ENCODE measurements at places on chromosomes 1 and 21. TPM values are rescaled to one million over a fixed set of nuclear protein-coding genes. Genes with fewer than 3 reads are reported as not detected.

RCC2 gene
- 18.4 TPM for total RNA-seq

CFH gene
- total RNA-seq = 467 TPM

PGLYRP3 gene
- not detected for total RNA-seq

NBPF20 gene
- 2.4 TPM for total RNA-seq

CDC42BPA gene
- 62.4 TPM for total RNA-seq

NBPF19 gene
- 36.0 TPM for total RNA-seq

HIVEP3 gene
- total RNA-seq = 12.8 TPM

HPCAL4 gene
- 0.35 TPM for total RNA-seq

BTBD19 gene
- total RNA-seq = 53.6 TPM

FCRL6 gene
- total RNA-seq = not detected

SPATA21 gene
- not detected for total RNA-seq

LORICRIN gene
- not detected for total RNA-seq

DNA sequence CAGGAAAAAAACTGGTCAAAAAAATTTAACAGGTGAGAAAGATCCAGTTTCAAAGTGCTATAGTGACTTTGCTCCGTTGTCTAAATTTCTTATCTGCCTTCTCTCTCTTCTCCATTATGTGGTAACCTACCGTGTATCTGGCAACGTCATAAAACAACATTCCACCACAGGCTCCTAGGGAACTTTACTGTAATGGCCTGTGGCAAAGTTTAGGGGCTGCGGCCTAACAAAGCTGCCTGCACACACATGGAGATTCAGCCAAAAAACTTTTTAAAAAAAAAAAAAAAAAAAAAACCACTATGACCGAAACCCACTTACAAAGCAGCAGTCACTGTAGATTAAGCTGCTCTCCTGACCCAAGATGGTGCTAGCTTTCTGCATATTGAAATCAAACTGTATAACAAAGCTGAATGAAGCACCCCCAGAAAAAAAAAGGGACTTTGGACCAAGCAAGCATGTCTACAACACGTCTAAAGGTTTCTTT lies 202.6 kb downstream of the SLC45A1 start:
- no peak for DNase-seq

DNA sequence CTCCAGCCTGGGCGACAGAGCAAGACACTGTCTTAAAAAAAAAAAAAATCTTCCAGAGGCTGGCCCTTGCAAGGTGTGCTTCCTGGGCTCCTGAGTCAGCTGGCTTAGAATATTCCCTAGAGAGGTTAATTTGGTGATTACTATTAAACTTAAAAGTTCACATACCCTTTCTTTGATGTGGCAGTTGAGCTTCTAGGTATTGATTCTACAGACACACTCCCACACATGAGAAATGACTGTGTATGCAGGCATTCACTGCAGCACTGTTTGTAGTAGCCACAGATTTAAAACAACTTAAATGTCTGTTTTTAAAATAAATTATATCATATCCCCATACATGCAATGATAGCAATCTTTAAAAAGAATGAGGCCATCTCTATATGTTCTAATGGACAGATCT lies 93.4 kb downstream of the GDAP2 start:
- DNase-seq = no peak

DNA sequence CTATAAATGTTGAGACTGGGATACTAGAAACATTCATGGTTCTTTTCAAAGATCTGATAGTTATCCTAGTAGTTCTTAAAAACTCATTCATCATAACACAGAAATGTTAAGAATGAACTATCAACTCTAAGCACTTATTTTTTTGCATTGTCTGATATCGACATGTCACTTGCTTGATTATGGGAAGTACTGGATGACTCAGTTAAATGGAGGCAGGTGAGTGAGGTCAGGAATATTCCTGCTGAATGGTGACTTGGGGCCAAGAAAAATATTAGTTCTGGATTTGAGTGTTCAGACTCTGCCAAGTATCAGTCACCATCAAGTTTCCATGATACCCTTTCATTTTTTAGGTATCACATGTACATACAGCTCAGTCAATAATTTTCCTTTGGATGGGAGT lies 63.6 kb downstream of the NEK7 start:
- no peak for DNase-seq

DNA sequence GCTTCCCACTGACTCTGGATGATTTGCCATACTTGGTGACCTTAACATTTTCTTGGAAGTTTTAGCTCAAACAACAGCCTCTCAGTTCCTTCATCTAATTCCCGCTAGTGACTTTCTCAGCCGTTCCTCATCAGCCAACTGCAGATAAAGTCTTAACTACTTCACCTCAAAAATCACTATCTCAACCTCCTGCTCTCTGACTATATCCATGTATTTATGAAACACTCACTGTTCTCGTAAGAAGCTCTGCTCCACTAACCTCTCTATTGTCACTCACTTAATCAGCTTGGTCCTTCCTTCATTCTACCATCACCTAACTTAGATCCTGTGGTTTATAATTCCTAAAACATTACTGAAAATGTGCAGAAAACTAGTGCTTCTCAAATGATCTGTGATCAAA lies 1551.6 kb downstream of the MRPL39 start:
- no peak for DNase-seq

DNA sequence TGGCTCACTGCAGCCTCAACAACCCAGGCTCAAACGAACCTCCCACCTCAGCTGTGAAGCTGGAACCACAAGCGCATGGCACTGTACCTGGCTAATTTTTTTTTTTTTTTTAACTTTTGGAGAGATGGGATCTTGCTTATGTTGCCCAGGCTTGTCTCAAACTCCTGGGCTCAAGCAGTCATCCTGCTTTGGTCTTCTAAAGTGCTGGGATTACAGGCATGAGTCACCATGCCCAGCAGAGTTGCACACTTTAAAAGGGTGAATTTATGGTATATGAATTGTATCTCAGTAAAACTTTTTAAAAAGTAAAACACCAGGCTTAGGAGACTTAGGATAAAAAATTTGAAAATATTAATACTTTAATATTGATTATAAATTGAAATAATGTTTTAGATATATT lies 99.1 kb downstream of the CLEC20A start:
- no peak for DNase-seq

DNA sequence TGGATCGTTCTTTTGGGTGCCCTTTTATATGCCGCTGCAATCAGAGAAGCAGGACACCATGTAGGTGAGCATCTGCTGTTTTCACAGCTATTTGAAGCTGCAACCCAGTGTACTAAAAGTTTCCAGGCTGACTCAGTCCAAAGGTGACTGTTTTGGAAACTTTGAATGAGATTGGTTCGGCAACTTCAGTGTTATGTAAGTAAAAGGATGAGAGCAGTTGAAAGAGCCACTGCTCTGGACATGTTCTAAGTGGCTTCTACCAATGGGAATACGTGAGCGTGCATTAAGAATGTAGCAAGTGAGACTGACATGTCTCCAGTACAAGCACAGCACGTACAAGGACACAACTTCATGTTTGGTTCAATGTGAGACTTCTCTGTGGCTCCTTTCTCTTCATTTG lies 55.6 kb downstream of the DDR2 start:
- DNase-seq = no peak

DNA sequence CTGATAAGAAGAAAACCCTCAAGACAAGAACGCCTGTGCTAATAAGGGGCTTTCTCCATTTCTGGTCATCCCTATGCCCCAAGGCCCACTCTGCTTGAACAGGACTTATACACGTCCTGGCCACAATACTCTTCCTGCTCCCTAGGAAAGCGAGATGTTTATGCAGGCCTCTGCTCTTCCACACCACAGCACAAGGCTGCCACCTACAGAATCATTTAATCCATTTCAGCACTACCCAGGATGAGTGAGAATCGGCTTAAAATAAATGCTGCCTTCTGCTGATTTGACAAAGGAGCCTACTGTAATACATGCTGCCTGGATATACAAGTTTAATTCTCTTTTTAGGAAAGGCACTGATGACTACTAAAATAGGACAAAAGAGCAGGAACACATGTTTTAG lies 29.4 kb downstream of the FRRS1 start:
- DNase-seq = no peak

DNA sequence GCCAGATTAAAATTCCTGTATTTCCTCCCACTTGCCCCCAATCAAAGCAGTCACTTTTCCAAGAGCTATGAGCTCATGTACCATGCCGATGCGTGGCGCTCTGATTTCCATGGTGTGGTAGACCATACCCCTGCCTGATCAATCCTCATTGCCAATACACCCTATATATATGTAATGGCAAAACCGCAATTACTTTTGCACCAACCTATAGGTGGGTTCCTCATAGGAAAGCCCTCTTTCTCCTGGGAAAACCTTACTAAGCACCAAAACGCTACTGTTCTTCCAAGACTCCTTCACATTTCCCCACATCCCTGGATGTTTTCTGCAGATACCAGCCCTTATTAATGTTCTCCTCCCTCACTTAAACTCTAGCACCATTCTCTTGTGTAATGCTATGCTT lies 11.0 kb downstream of the KCNJ6 start:
- no peak for DNase-seq

DNA sequence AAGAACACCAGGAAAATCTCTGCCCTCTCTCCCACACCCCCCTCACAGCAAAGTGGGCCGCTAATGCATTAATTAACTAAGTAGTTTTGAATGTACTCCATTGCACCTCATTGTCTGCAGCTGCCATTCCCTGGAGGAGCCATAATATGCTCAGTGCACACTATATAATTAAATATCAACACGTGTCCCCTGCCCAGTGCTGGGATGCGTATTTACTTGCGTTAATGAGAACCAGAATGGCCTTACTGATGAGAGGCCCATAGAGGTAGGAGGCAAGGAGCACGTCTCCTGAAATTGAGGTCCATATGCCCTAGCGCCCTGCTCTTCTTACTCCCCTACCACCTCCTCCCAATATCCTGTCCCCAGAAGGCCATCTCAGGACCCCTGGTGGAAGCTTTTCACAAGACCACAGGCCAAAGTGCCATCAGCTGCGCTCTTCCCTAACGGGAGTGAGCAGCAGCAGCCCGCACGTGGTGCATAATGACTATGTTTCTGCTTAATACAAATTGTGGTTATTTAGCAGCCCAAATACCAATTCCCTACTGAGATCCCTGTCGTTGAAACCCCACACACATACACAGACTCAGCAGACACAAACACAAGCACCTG lies 76.8 kb downstream of the PLXNA2 start:
- no peak for DNase-seq

- DNase-seq = no peak
Observed at GRCh38 chr1:150626150-150626549, 3.3 kb downstream of the ENSA start.

GRCh38 chr1:163013826-163014600 lies 55.1 kb upstream of the RGS4 start:
- no peak for DNase-seq

GRCh38 chr1:205243350-205244191 lies 15.8 kb downstream of the TMCC2 start:
- no peak for DNase-seq

DNA sequence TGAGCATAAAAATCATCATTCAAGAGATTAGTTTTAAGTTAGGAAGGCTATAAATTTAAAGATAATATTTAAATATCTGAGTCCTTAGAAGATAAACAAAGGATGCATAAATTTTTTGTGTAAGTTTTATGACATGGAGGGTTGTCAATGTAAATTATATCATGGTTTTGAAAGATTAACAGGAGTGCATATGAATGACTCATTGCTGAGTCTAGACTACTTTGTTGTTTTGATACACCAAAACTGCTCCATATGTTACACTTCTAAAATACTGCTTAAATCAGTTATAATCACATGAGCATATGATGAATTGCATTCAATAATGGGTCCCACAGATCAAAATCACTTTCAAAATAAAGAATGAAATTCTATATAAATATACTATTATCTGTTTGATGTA lies 312.5 kb downstream of the KCNT2 start:
- DNase-seq = no peak

- no peak for DNase-seq
Observed at GRCh38 chr1:207909687-207910086, 1.2 kb downstream of the CD34 start.

- DNase-seq = no peak
Observed at GRCh38 chr21:45571641-45572040, 29.4 kb upstream of the SLC19A1 start.

DNA sequence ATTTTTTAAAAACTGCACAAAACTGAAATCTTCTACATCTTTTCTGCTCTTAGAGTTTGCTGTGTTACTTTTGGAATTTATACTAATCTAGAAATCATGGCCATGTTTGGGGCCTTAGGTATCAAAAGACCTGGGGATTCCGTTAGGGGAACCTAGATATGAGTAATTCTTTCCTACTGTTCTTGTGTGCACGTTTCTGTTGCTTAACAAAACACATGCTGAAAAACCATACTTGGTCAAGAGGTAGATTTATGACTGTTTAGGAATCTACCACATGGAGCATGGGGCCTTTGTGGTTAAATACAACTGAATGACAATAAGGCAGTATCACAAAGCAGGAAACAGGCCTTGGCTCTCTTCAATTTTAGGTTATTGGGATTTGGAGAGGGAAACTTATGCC lies 291.9 kb upstream of the USP25 start:
- DNase-seq = no peak

DNA sequence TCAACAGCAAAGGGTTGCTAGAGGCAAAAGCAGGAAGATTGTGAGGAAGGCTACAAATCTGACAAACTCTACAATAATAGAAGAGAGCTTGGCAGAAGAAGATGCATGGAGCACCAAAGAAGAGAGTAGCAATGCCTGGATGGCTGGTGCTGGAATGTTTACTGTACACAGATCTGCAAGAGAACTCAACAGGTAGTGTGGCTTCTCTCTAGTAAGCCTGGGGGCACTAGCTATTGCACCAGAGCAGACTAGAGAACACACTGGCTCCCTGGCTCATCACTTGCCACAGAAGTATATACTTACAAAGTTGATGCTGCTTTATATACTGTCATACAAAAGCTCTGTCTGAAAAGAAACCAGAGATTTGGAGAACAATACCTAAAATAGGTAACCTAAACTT lies 475.0 kb upstream of the NCAM2 start:
- no peak for DNase-seq

DNA sequence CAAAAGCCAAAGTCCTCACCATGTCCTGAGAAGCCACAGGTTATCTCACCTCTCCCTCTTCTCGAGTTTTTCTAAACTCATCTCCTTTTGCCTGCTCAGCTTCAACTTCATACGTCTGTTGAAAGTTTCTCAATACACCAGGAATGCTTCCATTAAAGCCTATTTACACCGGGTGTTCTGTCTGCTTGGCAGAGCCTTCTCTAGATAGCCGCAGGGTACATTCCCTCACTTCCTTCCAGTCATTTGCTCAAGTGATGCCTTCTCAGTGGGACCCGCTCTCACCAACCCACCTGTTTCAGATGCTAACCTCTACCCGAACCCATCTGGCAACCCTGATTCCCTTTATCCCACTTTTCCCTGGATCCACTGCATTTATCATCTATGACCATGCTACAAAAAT lies 257.0 kb upstream of the ADGRL2 start:
- DNase-seq = no peak

Measured in thoracic aorta (tissue), 2 donors.